ENCODE measurements at places on chromosomes 12 and 14.

GRCh38 chr14:78764240-78764639, 594.1 kb downstream of the NRXN3 start:
- no peak for DNase-seq

GRCh38 chr14:77579065-77579464, 37.4 kb downstream of the SPTLC2 start:
- no peak for DNase-seq

GRCh38 chr14:78767436-78767835, 597.3 kb downstream of the NRXN3 start:
- DNase-seq: no peak

GRCh38 chr12:25806271-25806670, 152.2 kb upstream of the RASSF8 start:
- no peak for DNase-seq

- no peak for DNase-seq
Measured at GRCh38 chr12:77118696-77119095, 53.3 kb upstream of the E2F7 start.

DNA sequence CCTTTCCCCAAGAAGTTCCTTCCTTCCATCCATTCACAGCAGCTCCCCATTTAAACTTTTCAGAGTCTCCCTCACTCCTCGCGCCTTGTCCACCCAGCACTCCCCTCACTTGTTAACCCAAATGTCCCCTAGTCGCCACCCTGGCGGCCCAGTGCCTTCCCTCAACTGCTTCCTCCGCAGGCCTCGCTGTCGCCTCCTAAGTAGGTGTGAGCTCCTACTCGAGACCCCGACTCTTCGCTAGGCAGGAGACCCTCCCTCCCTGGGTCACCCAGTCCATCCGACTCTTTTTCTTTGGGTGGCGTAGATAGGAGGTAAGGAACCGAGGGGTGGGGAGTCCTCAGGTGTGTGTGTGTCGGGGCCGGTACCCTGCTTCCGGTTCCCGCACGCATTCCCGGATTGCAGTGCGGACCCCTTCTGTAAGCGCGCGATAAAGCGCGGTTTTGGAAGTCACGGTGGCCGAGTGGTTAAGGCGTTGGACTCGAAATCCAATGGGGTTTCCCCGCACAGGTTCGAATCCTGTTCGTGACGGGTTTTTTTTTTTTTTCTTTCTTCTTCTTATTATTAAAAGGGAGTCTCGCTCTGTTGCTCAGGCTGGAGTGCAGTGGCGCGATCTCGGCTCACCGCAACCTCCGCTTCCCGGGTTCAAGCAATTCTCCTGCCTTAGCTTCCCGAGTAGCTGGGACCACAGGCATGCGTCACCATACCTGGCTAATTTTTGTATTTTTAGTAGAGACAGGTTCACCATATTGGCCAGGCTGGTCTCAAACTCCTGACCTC, 823 bp upstream of the SMARCC2 start:
- DNase-seq: peak; percentile 28

DNA sequence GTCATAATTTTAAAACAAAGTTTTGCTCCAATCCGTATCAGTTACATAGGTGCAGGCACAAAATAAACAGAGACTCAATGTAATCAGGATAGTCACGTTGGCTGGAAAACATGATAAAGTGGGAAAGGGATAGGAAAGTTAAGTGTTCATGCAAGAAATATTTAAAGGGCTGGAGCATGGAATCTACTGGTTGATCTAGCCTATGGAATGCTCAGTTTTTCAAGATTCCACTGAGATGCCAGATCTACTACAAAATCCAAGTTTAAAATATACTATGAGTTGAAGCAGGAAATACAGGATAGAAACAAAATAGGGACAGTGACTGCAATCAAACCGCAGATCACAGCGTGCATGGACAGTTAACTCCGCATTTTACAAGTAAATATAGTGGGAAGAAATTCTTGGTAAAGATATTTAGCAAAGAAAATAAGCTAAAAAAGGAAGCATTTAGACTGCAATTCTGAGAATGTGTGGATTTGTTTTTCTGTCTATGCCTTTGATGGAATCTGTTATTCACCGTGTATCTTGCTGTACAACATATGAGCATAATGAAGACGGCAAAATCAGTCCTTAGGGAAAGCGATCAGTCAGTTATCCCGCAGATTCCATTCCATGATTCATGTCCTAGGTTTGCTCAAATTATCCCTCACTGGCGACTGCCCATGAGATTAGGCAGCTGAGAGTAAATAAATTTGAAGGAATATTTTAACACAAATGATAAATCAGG, 1044.3 kb downstream of the FLRT2 start:
- DNase-seq: no peak

DNA sequence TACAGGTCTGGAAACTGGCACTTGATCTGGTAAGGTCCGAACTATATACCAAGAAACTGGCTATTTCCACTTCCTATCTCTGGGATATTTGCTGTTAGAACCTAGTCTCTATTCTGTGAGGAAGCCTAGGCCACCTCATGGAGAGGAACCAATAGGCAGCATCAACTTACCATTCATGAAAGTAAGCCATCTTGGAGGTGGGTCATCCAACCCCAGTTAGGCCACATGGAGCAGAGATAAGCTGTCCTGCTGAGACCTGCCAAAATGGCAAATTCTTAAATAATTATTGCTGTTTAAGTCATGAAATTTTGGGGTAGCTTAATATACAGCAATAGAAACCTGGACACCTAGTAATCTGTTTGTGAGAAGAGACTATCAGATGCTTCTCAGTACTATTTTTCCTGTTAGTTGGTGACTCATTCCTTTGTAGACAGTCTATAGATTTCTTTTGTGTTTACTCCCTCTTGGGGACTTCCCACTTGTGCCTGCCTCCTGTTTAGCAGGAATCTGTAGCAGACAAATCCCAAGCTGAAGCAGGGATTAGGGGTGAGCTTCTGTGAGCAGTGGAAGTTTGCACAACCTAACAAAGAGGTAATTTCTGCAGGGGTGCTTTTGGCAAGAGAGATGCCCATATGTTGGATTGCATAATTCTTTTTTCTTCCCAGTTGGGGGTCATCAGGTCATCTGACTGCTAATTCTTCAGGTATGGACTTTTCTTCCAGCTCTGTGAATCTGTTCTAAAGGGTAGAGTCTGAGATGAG, 136.8 kb downstream of the IGF1 start:
- DNase-seq: no peak

DNA sequence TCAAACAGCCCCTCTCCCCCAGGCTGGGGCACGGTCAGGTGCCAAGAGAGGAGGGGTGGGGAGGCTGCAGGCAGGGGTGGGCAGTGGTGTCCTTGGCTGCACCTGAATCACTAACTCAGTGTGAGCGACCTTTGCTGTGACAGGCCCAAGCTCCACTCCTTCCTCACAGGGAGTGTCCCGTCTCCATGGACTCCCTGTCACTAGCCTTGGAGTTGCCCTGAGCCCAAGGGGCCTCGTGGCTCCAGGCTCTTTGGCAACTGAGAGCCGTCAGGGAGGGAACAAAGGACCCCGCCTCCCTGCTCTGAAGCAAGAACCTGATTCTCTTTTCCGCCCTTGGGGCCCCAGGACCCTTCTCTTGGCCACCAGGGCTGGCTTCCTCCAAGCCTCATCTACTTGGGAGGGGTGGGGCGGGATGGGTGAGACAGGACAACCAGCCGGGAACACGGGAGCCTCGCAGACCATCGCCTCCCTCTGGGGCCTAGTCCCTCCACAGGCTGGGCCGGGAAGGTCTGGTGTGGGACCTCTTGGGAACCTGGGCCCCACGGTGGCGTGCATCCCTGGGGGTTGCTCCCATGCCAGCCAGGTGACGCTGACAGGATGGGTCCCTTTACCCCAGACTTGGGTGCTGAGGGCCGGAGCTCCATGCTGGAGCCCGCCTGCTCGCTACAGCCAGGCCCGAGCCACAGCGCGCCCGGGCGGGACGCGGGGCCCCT, 935 bp upstream of the ADSS1 start:
- DNase-seq: no peak

DNA sequence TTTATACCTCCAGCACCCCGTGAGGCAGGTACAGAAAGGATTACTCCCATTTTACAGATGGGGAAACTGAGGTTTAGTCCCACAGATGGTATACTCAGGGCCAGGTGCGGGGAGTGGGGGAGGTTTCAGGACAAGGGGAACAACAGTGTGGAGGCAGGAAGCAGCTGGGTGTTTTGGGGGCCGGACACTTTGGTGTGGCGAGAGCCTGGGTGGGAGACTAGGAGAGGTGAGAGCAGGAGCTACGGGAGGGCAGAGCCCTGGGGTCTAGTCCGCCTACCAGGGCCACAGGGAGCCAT, 61.7 kb downstream of the DIO3 start:
- DNase-seq: no peak

DNA sequence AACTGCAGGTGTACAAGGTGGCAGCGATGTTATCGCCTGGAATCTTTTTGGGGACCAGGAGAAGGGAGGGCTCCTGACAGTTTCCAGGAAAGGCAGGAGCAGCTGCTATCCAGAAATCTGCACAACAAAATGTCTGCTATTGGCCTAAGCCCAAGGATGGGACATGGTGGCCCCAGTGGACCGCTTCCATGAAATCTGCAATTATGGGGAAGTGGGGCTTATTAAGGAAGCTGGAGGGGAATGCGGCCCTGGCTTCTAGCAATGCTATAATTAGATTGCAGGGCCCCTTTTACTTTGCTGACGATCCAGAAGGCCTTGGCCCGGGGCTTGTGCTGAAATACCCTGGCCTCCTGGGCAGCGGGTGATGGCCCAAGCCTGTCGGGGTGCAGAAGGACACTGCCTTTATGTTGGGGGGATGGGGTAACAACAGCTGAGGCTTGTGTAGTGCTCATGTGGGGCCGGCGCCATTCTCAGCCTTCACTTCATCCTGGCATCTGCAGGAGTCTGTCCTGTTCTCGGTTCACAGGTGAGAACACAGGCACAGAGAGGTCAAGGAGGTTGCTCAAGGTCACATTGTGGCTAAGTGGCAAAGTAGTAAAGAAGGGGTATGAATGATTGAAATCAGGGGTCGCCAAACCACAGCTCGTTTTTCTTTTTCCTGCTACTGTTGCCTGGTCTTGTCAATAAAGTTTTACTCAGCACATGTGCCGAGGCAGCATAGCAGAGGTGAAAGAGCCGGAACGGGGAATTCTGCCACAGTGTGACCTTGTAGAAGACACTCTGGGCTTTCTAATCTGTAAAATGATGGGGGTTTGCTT, 153.5 kb downstream of the RBM19 start:
- no peak for DNase-seq

- no peak for DNase-seq
Measured at GRCh38 chr12:128861226-128862016, 8.1 kb downstream of the GLT1D1 start.

DNA sequence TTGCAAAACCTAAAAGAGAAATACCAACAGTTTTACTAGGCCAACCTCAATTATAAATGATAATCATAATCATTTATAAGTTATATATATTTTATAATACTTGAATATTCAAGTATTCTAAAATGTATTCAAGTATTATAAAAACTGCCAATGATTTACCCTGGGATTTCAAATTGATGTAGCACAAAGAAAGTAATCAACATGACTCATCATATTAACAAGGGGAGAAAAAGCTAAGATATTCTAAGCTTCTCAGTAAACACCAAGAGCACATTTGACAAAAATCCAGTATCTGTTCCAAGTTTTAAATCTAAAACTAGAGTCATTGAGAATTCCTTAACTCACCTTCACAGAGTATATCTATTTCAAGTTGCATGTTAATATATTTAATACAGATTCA, 56.1 kb downstream of the CAPZA3 start:
- DNase-seq: no peak

DNA sequence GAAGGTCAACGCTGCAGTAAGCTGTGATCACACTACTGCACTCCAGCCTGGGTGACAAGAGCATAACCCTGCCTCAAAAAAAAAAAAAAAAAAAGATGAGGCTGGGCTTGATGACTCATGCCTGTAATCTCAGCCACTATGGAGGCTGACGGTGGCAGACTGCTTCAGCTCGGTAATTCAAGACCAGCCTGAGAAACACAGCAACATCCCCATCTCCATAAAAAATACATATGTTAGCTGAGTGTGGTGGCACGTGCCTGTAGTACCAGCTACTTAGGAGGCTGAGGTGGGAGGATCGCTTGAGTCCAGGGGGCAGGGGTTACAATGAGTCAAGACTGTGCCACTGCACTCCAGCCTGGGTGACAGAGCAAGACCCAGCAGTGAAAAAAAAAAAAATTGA, 50.4 kb downstream of the GXYLT1 start:
- no peak for DNase-seq

DNA sequence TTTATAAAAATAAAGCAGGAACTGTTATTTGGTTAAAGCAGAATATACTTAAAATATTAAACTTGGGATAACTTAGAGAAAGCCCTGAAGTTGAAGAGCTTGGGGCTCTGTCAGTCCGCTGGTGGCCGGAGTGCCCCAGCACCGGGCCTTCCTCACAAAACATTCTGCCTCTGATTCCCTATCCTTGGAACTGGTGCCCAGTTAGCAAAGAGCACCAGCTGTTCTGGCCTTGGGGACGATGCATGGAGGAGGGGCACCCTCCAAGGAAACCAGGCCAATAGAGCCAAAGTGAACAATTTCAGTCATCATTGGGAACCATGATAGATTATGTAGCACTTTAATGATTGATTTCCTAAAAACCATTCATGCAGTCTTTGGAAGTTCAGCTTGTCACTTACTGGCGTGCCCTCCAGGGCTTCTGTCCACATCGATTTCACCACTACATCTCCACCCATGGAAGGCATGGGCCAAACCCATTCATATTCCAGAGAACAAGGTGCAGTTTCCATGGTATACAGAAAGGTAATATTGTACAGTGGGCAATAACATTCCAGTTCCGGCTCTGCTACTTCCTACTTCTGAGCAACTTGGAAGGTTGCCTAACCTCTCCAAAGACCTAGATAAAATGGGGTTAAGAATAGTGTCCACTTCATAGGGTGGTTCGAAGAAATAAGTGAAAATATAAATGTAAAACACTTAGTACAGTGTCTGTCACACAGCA, 145.9 kb downstream of the ETV6 start:
- no peak for DNase-seq

GRCh38 chr12:45279931-45280830, 64.3 kb downstream of the ANO6 start:
- no peak for DNase-seq

GRCh38 chr14:54651649-54652048, 84.7 kb downstream of the SAMD4A start:
- DNase-seq: no peak

DNA sequence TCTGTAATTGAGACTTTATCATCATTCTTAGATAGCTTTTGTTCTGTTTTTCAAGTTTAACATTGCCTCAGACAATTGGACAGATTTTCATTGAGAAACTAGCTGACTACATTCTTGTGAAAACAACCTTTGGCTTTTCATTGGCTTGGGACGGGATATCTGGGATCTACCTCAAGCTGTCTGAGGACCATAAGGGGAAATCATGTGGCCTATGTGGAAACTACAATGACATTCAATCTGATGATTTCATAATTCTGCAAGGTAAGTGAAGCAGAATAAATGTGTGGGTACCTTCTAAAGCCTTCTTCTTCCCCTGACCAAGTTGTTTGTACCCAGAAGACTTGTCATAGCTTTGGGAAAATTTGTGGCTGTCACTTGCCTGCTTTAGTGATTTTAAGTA, 133.5 kb downstream of the OTOGL start:
- DNase-seq: no peak
